ENCODE measurements at places on chromosomes 7 and 10.

GRCh38 chr10:95790982-95791381 is 35.0 kb downstream of the ENTPD1 start:
- no peak for DNase-seq

GRCh38 chr7:131466735-131467365 is 89.6 kb downstream of the PODXL start:
- no peak for DNase-seq

- DNase-seq: no peak
Measured at GRCh38 chr7:107884066-107884818, 6.7 kb upstream of the DLD start.

DNA sequence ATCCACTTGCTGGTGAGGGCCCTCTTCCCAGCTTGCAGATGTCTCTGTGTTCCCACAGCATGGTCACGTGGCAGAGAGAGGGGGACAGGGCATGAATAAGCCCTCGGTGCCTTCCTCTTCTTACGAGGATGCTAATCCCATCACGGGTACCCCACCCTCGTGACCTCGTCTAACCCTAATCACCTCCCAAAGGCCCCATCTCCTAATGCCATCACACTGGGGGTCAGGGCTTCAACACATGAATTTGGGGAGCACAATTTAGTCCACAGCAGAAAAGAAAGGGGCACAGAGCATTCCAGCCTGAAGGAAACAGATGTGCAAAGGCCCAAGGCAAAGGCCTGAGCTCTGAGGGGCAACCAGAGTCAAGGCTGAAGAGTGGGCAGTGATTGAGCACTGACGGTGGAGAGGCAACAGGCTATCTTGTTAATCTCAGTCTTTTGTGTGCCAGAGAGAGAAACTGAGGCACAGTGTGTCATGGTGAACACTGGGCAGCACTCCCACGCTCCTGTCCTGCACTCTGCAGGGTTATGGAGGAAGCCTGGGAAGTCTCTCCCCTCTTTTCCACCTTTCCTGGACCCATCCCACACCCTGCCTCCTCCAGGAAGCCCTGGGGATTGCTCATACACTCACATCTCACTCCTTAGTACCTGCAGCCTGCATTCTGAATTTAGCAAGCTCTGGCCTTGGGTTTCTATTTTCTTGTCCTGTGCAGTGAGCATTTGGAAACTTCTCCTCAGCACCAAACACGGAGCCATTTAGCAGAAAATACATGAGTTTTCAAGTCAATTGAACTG is 49.0 kb downstream of the ALOX5 start:
- no peak for DNase-seq

DNA sequence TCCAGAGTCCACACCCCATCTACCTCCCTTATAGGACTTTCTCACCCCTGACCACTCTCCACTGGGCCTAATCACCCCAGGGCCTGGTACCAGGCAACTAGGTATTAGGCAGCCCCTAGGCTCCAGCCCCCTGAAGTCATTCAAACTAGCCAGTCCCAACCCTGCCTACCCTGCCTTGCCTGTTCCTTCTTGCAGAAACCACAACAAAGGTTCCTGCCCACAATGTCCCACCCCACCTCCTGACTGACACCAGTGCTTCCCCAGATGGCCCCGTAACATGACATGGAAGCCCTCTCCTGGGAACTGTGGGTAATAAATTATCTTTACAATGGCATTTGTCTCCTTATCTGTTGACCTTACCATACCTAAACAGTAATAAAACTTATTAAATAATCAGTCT is 100.6 kb upstream of the PDE1C start:
- DNase-seq: no peak

- DNase-seq: peak; percentile 15
Measured at GRCh38 chr7:141754939-141755338, 9.0 kb upstream of the TAS2R3 start.

- DNase-seq: no peak
Measured at GRCh38 chr10:6271663-6272062, 68.9 kb downstream of the PFKFB3 start.

DNA sequence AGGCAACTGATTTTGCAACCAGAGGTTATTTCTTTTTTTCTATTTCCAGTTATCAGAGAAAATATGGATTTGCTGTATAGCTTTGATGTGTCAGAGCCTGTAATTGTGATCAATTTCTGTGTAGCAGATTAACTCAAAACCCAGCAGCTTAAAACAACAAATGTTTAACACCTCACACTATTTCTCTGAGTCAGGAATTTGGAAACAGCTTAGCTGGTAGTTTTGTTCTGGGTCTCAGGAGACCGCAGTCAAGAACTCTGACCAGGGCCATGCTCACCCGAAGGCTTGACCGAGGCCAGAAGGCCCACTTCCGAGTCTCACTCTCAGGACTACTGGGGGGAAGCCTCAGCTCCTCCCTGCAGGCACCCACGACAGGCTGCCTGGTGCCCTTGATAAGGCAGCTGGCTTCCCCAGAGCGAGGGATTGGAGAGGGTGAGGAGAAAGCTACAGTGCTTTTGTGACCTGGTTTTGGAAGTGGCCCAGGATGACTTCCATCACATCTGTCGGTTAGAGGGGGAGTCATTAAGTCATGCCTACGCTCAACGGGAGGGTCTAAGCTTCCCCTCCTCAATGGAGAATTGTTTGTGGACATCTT is 105.7 kb upstream of the SHH start:
- DNase-seq: no peak

GRCh38 chr10:70417568-70417967 is 13.6 kb downstream of the EIF4EBP2 start:
- DNase-seq: no peak

DNA sequence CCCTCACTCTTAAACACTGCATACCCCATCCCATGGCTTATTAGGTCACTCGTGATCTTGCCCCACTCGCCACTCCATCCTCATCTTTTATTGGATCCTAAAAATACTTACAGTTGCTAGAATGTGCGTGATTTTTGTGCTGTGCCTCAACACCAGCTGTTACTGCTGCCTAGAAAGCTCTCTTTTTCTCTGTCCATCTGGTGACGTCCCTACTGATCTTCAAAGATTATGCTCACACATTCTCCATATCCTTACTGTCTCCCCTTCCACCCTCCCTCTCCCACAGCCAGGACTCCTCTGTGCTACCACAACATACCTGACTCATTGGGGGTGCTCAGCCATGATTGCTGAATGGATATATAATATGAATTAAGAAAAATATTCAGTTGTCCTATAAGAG is 42.0 kb downstream of the CDK6 start:
- DNase-seq: no peak

- no peak for DNase-seq
Measured at GRCh38 chr10:106919871-106920282, 244.6 kb downstream of the SORCS1 start.

- no peak for DNase-seq
Measured at GRCh38 chr10:110324201-110324804, 19.6 kb upstream of the SMNDC1 start.

DNA sequence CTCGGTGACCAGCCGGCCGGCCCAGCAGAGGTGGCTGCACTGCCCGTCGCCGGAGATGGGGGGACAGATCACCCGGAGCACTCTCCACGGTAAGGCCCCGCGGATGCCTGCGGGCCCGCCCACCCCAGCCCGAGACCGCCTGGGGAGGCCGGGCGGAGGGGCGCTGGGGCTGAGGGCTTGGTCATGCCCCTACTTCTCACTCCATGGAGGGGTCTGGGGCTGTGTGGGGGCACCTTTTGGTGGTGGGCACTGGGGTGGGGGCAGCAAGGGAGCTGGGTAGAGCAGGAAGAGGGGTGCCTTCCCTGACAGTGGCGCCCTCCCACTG is 61.8 kb downstream of the NEURL1 start:
- no peak for DNase-seq

GRCh38 chr10:131260031-131260430 is 51.5 kb downstream of the TCERG1L start:
- no peak for DNase-seq

GRCh38 chr10:78899098-78899754 is 169.5 kb upstream of the ZMIZ1 start:
- DNase-seq: no peak

DNA sequence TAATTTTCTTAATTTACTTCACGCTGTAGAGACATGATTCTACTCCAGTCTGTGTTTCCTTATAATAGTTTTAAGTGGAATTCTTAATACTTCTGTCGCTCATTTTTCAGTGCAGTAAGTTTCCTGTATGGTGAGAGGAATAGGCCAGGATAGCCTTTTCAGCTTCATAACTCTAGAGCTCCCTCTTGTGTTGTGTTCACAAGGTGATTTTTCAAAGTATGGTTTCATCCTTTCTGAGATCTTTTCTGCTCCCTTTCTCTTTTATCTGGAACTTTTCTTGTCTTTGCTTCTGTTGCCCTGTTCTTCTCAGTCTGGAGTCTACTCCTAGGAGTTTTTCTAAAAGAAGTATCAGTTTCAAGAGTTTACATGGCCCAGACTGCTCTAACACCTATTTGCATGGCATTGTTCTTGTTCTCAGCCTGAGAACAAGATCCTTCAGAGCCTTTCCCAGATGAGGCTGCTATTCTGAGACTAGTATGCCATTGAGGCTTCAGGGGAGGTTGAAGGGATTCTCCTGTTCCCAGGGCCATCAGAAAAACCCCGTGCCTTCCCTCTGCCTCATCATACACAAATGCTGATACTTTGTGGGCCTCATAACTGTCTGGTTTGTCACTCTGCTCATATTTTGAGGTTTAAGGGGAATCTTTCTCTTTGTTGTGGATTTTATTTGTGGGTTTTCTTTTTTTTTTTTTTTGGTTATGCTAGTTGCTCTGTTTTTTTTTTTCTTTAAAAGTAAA is 21.8 kb downstream of the NET1 start:
- DNase-seq: peak; percentile 61

DNA sequence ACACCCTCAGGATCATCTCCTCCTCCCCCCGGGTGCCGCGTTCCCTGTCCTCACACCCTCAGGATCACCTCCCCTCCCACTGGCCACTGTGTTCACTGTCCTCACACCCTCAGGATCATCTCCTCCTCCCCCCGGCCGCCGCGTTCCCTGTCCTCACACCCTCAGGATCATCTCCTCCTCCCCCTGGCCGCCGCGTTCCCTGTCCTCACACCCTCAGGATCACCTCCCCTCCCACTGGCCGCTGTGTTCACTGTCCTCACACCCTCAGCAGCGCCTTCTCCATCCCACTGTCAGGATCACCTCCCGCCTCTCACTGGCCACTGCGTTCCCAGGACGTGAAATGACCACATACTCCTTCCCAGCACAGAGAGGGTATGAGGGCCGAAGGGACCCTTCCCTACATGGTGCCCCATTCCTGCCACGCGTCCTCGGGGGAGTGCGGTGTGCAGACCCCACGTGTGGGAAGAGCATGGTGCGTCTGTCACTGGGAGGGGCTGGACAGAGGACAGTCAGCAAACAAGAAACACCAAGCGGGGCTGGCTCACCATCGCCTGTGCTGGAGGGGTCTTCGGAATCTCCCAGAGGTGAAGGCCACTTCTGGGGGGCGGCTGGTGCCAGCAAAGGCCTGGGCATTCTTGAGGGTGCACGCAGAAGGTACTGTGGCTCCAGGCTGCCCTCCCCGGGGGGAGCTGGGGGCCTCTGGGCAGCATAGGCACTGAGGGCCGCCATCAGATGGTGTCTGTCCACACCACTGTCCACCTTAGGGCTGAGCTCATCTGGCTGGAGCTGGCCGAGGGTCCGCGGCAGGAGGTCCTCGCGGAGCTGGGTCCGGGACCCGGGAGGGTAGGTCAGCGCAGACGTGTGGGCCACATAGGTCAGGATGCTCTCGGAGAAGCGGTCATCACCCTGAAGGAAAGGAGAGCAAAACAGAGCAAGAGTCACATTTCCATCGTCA is 421.0 kb downstream of the PTPRN2 start:
- no peak for DNase-seq

GRCh38 chr7:108403597-108404217 is 52.5 kb downstream of the NRCAM start:
- no peak for DNase-seq

DNA sequence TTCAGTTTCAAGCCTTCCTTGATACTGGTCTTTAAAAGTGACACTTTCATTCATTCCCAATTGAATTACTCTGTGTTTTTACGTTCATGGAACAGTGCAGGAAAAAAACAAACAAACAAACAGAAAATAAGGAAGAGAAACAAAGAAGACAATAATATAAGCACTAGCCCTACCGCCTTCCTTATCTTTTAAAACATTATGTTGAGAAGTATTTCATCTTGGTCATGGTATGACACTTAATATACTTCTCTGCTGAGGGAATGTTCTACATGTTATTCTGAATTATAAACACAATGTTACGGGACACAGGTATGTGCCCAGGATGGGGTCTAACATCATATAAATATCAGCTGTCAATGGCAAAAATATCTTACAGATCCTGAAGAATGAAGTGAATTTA is 176.7 kb downstream of the SFMBT2 start:
- DNase-seq: no peak

DNA sequence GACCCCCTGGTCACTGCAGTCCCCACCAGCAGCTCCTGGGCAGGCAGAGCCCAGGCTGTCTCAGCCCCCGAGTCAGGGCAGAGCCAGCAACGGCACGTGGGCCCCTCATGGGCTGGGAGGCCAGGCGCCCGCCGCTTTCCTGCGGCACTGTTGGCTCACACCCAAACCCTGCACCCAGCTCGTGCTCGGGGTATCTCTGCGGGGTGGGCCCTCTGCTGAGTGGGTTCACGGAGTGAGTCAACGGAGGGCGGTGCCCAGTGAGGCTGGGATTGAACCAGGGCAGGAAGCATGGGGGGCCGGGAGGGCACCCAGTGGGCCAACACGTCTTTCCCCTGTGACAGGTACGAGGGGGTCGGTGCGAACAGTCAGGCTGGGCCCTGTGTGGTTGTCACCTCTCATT is 28.9 kb downstream of the ADAP1 start:
- DNase-seq: no peak

DNA sequence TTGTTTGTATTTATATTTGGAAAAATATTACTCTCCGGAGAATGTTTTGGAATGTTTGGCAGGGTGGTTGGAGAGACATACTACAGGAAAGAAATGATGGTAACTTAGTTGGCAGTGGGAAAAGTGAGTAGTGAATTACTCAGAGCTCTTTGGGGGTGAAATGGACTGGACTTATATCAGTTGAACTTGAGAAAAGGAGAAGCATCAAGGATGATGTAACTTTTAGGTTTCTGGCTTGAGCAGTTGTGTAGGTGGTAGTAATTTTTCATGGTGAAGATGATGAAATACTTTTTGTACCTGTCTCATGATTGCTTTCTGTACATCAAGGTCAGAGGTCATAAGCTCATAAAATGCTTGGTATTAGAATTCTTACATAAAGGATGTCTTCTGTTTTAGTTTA is 617.2 kb downstream of the AUTS2 start:
- peak; percentile 55 for DNase-seq

GRCh38 chr7:70353330-70353945 is 755.2 kb downstream of the AUTS2 start:
- DNase-seq: peak; percentile 52

DNA sequence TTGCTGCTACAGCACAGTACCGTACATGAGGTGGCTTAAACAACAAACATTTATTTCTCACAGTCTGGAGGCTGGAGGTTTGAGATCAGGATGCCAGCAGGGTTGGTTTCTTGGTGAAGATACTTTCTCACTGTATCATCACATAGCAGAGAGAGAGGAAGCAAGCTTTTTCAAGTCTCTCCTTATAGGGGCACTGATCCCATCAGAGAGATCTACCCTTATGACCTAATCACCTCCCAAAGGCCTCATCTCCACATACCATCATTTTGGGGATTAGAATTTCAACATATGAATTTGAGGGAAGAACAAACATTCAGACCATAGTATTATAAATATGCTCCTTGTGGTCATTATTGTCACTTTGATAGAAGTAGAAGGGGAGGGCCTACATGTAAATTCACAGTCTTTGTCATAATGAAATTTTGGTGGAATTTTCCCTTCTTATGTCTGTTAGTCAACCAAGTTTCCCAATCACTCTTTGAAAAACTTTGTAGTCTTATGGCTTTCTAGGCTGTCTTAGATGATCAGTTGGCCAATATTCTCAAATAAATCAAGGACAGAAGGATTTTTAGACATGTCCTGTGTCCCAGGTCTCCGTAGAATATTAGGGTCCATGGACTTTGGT is 606.2 kb downstream of the LRMDA start:
- DNase-seq: no peak
